ENCODE measurements at places on chromosomes 11 and 22.

DNA sequence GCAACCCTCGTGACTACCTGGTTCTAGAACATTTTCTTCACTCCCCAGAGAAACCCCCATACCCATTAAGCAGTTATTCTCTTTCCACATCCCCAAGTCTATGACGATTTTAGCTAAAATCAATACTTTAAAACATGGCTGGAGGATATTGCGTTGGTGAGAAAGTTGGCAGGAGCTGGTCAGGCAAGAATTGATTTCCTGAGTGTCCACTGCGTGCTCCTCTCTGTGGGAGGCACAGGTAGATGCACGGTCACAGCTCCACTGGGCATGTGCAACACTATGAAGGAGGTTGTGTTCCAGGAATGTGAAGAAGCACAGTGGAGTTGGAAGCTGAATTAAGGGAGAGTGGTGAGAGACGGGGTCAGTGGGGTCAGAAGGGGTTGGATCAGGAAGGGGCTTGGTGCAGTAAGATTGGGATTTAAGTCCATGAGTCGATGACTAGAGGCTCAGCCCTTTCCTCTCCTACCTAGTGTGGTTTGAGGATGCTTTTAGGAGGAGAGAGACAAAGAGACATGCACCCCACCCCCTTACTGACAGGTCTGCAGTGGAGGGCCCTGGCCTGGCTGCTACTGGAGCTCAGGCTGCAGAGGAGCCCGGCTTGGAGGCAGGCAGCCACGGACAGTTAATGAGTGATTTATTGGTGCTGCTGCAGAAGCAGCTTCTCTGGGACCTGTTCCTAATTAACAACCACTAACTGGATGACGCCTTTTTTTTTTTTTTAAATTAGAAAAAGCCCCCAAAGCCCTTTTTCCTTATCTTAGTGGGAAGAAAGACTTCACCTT is 395.6 kb downstream of the TENM4 start:
- no peak for DNase-seq

- DNase-seq: no peak
Observed at GRCh38 chr11:125517116-125517770, 21.2 kb upstream of the FEZ1 start.

GRCh38 chr22:44291674-44292360 is 20.9 kb downstream of the SHISAL1 start:
- no peak for DNase-seq

DNA sequence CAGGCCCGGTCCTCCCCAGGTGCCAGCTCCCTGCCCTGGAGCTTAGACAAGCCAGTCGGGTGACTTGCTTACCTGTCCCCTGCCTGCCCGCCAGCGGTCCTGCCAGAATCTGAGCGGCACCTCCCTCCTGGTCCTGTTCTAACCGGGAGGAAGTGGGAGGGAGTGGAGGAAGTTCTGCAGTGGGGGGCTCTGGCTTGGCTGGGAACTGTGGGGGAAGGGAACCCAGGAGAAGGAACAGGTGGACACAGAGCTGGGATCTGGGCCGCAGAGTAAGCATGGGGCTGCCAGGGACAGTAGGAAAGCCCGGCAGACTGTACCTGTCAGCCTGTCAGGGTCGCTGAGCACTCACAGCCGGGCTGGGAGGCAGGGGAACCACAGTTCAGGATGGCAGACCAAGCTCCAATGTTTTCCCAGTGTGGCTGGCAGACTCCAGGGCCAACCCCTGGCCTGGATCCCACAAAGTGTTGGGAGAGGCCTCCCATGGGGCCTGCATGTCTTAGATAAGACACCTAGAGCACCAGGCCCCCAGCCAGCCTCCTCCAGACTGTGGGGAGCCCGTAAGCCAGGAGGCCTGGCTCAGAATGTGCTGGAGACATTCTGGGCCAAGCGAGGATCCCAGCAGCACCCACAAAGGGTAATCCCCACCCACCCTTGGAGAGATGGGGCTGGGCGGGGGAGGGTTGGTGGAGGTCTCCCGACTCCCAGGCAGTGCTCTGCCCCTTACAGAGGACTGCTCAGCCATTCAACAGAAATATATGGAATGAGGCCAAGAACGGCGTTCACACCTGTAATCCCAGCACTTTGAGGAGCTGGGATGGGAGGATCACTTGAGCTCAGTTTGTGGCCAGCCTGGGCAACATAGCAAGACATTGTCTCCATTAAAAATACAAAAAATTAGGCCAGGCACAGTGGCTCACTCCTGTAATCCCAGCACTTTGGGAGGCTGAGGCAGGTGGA is 2.3 kb downstream of the CYB5R3 start:
- DNase-seq: no peak

DNA sequence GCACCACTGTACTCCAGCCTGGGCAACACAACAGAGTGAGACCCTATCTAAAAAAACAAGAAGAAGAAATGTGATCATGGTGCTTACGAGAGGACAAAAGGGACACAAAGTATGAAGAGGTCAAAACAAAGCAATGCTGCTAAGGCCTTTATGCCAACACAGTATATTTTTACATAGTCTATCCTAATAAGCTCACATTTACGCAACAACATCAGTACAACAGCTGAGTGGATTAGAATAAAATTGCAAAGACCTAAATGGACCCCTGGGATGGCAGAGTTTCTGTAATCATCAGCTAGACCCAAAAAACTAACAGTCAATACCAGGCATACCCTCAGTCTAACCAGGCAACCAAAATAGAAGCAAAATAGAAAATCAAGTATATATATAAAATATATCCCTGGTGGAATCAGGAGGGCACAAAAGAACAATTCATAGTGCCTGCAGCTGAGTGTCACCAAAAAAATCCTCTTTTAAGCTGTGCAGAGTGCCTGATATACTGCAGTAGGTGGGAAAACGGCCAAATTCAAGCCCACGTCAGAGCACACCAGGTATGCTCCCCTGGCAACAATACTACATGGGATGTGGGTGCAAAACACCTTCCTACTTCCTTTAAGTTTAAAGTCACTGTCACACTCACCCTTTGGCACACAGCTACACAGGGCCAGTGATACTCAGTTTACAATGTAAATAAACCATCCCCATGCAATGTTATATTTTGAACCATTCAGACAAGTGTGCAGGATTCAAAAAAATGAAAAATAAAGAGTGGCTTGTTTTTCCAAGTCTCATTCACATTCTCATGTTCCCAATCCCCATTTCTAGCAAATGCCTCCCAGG is 57.8 kb downstream of the RBFOX2 start:
- no peak for DNase-seq

- no peak for DNase-seq
Observed at GRCh38 chr11:34866375-34866774, 49.8 kb downstream of the APIP start.

DNA sequence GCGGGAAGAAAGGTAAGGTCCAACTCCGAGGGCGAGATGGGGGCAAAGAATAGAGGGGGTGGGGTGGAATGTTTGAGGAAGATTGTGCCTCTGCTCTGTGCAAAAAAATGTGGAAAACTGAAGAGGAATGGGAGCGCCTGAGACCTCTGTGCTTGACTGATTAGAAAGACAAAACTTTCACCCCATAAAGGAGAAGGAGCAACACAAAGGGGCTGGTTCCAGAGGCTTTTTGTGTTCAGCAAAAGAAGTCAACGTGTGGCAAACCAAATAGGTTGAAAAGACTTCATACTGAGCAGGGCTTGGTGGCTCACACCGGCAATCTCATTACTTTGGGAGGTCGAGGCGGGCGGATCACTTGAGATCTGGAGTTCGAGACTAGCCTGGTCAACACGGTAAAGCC is 50.8 kb downstream of the GRAMD1B start:
- DNase-seq: no peak

- DNase-seq: no peak
Observed at GRCh38 chr11:82754410-82754809, 20.7 kb upstream of the FAM181B start.

GRCh38 chr11:2452321-2453012 is 7.7 kb downstream of the KCNQ1 start:
- DNase-seq: no peak

- no peak for DNase-seq
Observed at GRCh38 chr11:8934742-8935488, 2.2 kb upstream of the C11orf16 start.

DNA sequence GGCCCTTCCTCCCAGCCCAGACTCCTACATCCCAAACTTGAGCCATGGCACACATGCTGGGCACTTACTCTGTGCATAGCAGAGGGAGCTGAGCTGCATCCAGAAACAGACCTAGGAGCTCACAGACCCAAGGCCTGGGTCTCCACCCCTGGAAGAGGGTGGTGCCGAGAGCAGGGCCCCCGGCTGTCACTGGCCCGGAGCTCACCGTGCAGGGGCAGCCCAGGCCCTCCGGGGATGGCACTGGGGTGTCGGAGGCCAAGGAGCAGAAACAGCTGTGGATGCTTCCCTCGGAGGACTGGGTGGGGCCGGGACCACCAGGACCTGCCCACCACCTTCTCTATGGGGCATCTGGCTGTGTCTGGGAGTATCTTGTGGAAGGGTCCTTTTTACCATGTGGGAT is 4.3 kb upstream of the APOBEC3A start:
- no peak for DNase-seq

DNA sequence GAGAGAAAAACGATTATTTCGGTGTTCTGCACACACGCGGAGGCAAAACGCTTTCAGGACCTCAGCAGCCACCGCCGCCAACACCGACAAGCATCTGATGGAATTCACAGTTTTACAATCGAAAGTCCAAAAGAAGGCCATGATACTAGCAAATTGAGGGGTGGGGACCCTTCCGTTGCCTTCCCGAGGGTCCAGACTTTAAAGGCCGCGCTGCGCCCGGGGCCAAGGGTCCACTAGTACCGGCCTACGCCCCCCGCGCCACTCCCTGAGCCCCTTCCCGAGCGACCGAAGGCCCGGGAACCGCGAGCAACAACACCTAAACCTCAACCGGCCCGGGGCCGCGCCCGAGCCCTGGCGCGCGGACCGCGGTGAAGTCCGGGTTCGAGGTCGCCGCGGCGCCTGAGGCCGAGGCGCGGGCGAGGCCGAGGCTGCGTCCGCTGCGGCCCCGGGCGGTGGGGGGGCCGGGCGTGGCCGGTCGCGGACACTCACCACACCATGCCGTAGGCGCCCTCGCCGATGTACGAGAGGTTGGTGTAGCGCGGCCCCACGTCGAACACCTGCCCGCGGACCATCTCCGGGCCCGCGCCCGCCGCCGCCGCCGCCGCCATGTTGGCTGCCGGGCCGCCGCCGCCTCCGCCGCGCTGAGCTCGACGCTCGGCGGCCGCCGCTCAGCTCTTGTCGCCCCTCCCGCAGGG is 465 bp downstream of the MAPK1 start:
- DNase-seq: no peak

DNA sequence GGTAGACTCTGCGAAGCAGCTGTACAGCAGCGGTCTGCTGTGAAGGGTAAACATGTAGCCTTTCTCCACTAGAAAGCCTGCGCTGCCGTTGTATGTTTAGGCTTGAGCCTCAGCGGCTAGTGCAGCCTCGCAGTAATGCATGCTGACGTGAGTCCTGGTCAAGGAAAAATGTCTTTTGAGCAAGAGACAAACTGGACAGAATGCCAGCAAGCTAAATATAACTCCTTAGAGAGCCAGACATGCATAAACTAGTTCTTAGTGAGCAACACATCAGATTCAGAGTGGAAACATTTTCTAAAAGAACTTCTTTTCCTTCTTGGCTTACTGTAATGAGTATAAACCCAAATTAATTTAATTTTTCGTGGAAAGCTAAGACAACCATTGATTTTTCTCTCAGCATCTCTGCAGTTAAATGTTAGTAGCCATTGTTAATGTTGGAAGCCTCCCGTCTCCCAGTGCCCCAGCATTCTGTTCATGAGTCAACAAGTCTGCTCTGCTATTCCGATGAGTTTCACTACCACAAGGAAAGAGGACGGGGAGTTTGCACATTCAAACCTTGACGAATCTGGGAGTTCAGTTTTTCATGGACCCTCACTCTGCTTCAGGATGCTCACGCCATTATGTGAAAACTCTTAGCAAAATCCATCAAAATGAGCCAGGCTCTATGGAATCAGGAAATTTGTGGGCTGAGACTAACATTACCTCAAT is 51.4 kb downstream of the JAM3 start:
- no peak for DNase-seq

GRCh38 chr11:123381817-123382554 is 48.1 kb upstream of the GRAMD1B start:
- DNase-seq: no peak

- no peak for DNase-seq
Observed at GRCh38 chr11:11583801-11584529, 37.8 kb downstream of the GALNT18 start.

DNA sequence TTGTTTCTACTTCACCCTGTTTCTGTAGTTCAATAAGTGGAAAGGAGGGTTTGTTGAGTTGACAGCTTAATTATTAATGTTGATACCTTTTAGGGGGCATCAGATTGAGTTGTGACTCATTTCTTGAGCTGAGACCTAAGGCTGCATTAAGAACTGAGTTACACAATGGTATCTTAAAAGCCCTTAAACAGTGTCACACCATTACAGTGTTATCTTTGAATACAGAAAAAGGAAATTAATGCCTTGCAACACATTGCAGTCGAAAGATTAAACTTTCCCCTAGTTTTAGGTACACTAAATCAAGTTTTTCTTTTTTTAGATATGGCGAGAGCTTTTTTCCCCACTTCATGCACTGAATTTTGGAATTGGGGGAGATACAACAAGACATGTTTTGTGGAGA is 16.7 kb downstream of the PAFAH1B2 start:
- no peak for DNase-seq

- no peak for DNase-seq
Observed at GRCh38 chr22:35981900-35982299, 46.7 kb downstream of the RBFOX2 start.

DNA sequence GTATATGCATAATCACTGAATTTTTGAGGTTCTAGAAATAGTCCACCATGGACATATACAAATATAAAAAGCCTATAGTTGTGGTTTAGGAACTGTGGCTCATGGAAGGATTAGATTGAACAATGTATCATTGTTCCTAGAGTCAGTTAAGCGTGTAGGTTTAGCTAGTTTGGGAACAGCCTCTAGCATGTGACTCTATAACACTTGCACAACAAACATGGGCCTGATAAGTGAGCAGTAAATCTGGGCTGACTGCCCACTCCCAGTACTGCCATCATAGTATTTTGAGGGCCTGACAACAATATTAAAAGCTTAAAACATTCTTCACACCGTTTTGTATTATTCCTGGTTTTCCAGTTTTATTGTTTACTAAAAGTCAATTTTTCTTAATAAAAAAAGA is 47.0 kb downstream of the YAP1 start:
- no peak for DNase-seq

DNA sequence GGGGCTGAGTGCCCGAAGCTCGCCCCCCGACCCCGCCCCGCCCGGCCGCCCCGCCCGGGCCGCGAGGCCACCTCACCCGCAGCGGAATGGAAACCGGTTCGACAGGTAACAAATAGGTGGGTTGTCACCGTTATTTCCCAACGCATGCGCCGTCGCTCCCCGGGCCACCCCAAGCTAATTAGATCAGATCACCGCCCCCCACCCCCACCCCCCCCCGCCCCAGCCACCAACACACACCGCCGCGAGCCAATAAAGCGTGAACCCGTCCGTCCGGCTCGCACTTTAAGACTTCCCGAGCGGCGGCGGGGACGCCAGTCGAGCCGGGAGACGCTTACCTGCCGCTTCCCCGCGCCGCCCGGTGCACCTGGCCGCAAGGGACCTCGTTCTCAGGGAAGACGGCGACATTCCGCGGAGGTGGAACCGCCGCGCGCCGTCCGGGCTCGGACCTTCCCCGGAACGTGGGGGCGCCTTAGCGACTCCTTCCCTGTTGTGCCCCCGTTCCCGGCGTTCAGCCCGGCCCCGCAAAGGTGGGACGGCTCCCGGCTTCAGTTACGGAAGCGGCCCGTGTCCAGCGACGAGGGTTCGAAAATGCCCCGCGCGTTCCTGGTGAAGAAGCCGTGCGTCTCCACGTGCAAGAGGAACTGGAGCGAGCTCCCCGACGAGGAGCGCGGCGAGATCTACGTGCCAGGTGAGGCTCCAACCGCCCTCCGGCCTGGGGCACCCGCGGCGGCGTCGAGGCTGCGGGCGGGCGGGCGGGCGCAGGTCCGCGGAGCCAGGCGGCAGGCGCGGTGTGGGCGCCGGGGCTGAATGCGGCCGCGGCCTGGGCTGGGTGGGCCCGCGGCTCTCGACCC is at the start of gene OVOL1:
TSS of gene OVOL1 (plus strand) at position 278 of the 851 bp plus-strand sequence. CDS start at position 589, 311 bp downstream.
- DNase-seq: no peak
